Calu3 (cell line): ENCODE measurements at places on chromosomes 12 and 14. TPM values are rescaled to one million over a fixed set of nuclear protein-coding genes. Genes with fewer than 3 reads are reported as not detected.

SERPINA6 gene
- total RNA-seq, result 4.5 and 5.8 TPM in 2 replicates

CAPRIN2 gene
- total RNA-seq, result 48.5 and 52.2 TPM in 2 replicates

GPR135 gene
- total RNA-seq, result 5.5 and 6.3 TPM in 2 replicates

PTPRO gene
- 0.24 TPM in 1 of 2 replicates, not detected in the other for total RNA-seq

SUSD6 gene
- 44.7 and 45.5 TPM in 2 replicates for total RNA-seq

FITM1 gene
- total RNA-seq, result 0.47 and 0.98 TPM in 2 replicates
